M059J (cell line): ENCODE measurements at places on chromosomes 4 and X. TPM values are rescaled to one million over a fixed set of nuclear protein-coding genes. Genes with fewer than 3 reads are reported as not detected.

GRCh38 chrX:150536455-150537116, 31.8 kb upstream of the MTM1 start:
- DNase-seq: no peak

- peak; percentile 84 for DNase-seq
Measured at GRCh38 chr4:89136525-89136924, 25.2 kb downstream of the TIGD2 start.

DNA sequence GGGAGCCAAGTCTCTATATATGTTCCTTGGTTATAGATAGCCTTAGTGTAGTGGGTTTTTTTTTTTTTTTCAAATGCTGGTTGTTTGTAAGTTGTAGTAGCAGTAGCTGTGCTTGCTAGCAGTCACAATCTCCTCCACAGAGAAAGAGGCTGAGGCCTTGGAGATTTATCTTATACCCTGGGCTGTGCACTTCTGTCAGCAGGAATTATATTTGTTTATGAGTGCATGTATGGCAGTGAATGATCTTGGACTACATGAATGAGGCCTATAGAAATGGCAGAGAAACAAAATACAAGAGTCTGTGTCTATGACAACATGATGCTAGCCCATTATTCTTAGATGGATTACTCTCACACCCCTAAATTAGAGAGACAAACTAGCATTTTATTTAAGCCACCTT, 1674.2 kb upstream of the ADGRL3 start:
- no peak for DNase-seq

Gene SPINK2
- 3.1 TPM in 1 of 2 replicates, not detected in the other for total RNA-seq

Gene PHKA1
- total RNA-seq: 0.12 and 0.20 TPM in 2 replicates

GRCh38 chr4:8340781-8341241, 71.3 kb downstream of the HTRA3 start:
- no peak for DNase-seq

Gene DNAJB14
- total RNA-seq: 12.4 and 12.9 TPM in 2 replicates

Gene BBS7
- 8.0 and 19.2 TPM in 2 replicates for total RNA-seq

GRCh38 chr4:40327340-40327739, 7.8 kb upstream of the CHRNA9 start:
- DNase-seq: no peak

DNA sequence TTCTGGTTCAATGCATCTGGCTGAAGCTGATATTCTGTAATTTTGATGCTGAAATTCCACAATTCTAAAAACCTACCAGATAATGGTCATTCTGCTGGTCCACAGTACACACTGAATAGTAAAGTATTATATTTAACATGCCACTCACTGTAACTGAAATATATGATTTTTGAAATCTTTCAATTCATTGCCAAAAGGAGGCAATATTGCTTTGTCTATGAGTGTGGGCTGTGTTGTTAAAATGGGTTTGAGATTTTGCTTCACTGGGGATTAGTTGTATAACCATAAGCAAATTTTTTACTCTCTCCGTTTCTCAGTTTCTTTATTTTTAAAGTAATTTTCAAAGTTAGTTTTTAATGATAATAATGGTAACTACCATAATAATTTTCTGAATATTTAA, 1404.1 kb upstream of the IGFBP7 start:
- no peak for DNase-seq

DNA sequence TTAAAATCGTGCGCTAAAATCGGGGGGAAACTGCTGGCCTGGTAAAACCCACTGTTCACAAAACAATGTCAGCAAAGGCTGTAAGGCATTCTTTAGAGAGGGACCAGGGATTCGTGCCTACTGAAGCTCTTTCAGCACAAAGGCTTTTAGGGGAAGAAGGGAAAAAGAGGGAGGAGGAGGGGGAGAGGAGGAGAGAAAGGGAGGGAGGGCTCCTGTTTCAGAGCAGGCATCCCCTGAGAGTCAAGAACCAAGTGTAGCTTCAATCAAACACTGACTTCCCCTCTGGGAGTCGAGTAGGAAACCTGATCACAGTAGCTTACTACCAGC, 9.5 kb downstream of the BCOR start:
- DNase-seq: no peak
